Tibial nerve (tissue), 4 donors: ENCODE measurements at places on chromosomes 2 and 18. TPM values are rescaled to one million over a fixed set of nuclear protein-coding genes. Genes with fewer than 3 reads are reported as not detected.

DNA sequence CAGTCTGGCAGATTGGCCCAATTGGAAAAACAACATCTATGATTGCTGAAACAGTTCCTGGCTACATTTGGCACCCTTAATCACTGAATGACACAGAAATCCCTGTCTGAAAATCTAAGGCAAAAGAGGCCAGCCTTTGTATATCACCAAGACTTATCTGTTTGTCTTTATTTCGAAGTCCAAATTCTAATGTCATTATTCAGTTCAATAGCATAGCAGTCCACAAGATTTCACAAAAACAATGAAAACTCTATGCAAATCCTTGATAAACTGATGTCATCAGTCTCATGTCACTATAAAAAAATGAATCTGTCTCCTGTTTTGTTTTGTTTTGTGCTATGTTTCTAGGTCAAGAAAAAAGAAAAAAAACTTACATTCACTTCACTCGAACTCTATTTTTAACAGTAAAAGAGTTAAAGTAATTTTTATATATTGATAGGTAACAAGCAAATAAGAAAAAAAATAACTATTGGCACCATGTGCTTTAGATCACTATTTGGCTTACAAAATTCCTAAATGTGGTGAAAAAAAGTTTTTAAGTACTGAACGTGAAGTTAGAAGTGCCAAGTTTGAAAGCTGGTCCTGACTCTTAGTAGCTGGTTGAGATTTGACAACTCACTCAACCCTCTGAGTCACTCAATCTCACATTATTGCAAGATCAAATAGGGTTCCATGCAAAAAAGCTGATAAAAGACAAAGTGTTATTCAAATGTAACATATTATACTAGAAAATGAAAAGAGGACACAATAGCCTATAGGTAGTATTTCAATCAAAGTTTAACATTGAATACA is 359.3 kb downstream of the IRS1 start:
- no peaks in the 10 kb centered on the region for H3K4me1 ChIP-seq
- no peaks in the 10 kb centered on the region for H3K36me3 ChIP-seq
- peak overlapping the region; percentile 10 for H3K27ac ChIP-seq

C2orf81 gene
- 5.2 TPM for total RNA-seq

- no peaks in the 10 kb centered on the region for H3K36me3 ChIP-seq
- DNase-seq, result no peak
- peaks cover 6% of the 10 kb centered on the region for H3K4me1 ChIP-seq
- no peak overlapping the region for H3K27ac ChIP-seq
- no peak overlapping the region for H3K4me3 ChIP-seq
Observed at GRCh38 chr2:9140645-9141044, 66.0 kb upstream of the ASAP2 start.

GRCh38 chr2:227471412-227471811 is 544 bp upstream of the AGFG1 start:
- DNase-seq, result no peak
- no peaks in the 10 kb centered on the region for H3K36me3 ChIP-seq
- H3K4me1 ChIP-seq, result peaks cover 35% of the 10 kb centered on the region
- H3K4me3 ChIP-seq, result no peak overlapping the region

C2orf78 gene
- not detected for total RNA-seq

ITGB6 gene
- total RNA-seq, result not detected

ASB18 gene
- not detected for total RNA-seq

RESP18 gene
- not detected for total RNA-seq
